ENCODE measurements at places on chromosomes 12 and 14.

GRCh38 chr12:68675101-68675842 is 11.5 kb upstream of the NUP107 start:
- no peak for DNase-seq

GRCh38 chr12:76375470-76375869 is 27.3 kb upstream of the BBS10 start:
- DNase-seq = no peak

- no peak for DNase-seq
Measured at GRCh38 chr14:30994681-30995620, 30.5 kb upstream of the AP4S1 start.

GRCh38 chr12:64082866-64083268 is 139.2 kb downstream of the KICS2 start:
- no peak for DNase-seq

DNA sequence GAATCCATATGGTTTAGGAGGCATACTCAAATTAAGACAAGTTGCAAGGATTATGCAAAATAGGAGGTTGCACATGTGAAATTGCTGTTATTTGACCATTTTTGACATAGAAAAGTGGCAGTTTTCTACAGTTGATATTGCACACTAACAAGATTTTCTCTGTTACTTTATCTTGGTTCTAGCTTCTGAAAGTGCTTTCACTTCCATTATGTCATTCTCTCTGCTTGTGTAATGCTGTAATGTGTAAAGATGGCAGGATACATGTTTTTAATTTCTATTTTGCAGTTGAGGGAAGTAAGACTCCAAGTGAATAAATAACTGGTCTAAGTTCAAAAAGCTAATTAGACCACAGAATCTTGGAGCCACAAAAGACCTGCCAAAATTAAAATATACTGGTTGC is 60.6 kb downstream of the MYRFL start:
- DNase-seq = no peak

DNA sequence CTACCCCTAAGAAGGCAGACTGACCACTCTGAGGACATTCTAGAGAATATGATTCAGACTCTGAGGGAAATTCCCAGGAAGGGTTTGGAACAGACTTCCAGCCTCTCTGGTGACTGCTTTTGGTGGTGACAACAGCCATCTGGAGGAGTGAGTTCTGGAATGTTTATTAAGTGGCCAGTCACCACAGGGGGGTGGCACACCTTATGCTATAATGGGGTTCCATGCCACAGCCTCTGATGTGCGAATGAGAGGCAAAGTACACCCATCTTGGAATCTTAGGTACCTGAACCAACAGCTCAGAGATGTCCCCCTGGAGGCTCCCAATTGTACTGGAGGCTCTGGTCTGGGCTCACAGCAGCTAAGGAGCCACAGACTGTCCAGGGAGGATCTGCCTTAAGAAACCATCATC is 9.5 kb upstream of the TINF2 start:
- no peak for DNase-seq

DNA sequence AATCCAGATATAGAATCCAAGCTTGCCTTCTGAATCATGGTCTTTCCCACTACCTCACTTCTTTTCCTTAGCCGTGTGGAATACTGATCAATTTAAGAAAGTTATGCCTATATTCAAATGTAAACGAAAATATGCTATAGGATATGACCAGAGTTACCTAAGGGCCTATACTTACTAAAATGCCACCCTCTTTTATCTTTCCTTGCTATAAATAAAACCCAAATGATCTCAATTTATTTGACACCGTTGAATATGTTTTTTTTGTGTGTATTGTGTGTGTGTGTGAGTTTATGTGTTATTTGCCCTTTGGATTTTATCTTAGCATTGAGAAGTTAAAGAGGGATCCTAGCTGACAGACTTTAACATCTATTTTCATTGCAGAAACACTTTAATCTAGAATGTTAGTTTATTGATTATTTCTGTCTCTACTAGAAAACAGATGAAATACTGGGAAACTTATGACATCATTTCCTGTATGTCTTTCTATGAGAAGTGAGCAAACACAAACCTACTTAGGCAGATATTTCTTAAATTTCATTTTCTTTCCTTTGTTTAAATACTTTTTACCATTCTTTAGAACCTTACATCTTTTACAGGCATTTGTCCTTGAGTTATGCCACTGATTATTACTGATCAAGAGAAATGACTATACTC is 2.0 kb upstream of the TAS2R9 start:
- DNase-seq = no peak

DNA sequence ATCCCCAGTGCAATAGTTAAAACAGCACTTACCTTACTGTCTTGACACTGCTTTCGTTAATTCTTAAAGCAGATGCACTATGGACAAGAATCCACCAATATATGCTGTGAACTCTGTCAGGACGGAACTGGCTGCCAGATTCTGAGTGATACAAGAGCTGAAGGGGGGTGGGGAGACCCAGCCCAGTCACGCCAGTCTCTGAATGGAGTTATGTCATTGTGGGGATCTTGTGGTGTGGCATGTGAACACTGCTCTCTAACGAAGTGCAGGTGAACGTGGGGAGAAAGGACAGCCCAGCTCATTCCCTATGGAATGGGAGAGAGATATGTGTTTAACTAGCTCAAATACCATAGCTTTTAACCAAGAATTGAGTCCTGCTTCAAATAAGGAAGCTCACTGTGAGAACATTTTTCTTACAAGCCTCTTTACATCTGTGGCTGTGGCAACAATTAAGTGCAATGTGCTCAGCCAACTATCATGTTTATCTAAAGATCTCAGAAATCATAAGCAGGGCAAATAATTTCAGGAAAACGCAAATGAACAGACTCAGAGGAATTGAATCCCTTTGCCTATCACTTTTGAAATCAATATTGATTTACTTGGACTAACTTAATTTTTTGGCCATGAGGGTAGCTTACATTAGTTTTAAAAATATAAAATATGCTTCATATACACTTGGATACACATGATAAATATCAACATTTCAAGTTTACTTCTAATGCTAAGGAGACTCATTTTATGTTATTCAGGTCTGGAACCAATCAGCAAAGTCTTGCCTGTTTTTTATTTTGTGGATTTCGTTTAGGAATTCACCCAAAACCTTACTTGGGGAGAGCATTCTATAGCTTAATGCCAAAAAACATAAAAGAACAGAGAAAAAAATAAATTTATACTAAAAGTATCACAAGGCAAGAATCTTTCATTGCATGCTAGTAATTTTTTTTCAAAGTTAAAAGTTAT is at the start of gene LUM:
Gene LUM, minus strand, starts transcription at position 129 of the 960 bp plus-strand sequence. CDS start 2,515 bp downstream, outside the sequence.
- DNase-seq = no peak

GRCh38 chr14:105269405-105269804 is 21.1 kb downstream of the BTBD6 start:
- DNase-seq = no peak

DNA sequence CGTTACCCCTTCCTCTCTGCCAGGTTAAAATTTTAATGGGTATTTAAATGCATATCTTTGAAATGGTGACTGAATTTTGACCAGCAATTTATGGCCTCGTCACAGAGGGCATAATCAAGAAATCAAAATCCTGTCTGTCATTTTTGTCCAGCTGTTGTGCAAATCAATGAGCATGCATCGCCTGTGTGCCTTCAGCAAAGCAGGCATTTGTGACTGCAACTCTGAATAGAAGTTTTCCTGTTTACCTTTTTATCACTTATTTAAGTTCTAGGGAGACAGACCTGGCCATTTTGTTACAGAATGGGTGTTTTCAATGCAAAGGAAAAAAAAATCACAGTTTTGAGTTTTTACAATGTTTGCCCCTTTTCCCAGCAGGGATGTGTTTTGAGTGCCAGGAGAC is 107.4 kb downstream of the PPM1A start:
- DNase-seq = no peak

DNA sequence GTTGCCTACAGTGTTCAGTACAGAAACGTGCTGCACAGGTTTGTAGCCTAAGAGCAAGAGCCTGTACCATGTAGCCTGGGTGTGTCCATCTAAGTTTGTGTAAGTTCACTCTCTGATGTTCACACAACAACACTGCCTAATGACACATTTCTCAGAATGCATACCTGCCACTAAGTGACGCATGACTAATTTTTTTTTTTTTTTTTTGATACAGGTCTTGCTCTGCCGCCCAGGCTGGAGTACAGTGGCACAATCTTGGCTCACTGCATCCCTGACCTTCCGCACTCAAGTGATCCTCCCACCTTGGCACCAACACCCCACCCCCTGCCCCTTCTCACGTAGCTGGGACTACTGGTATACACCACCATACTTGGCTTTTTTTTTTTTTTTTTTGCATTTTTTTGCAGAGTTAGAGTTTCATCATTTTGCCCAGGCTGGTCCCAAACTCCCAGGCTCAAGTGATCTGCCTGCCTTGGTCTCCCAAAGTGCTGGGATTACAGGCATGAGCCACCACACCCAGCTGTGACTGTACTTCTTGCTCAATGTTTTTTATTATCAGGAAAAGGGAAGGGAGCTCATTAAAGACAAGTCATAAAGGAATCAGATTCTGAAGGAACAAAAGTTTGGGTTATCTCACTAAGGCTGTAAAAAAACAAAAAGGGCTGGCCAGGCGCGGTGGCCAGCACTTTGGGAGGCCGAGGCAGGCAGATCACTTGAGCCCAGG is 10.0 kb upstream of the CDC42BPB start:
- DNase-seq = no peak

- DNase-seq = no peak
Measured at GRCh38 chr12:62621101-62621638, 154.5 kb downstream of the MON2 start.

DNA sequence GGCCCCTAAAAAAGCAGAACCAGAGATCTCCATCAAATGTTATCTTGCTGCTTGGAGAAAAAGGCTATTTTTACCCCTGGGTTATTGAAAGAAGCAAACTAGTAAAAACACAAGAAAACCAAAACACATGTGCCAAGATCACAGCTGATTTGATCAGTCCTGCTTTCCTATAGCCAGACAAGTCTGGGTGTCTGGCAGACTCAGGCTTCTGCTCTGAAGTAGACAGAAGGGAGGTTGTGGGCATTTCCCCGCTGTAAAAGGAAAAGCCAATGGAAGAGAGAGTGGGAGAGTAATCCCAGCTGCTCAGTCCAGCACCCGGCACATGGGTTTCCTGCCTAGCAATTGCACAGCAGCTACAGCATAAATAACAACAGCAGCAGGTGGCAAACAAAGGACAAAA is 177.9 kb downstream of the PHLDA1 start:
- no peak for DNase-seq

GRCh38 chr12:108374596-108375320 is 35.6 kb upstream of the CMKLR1 start:
- no peak for DNase-seq

DNA sequence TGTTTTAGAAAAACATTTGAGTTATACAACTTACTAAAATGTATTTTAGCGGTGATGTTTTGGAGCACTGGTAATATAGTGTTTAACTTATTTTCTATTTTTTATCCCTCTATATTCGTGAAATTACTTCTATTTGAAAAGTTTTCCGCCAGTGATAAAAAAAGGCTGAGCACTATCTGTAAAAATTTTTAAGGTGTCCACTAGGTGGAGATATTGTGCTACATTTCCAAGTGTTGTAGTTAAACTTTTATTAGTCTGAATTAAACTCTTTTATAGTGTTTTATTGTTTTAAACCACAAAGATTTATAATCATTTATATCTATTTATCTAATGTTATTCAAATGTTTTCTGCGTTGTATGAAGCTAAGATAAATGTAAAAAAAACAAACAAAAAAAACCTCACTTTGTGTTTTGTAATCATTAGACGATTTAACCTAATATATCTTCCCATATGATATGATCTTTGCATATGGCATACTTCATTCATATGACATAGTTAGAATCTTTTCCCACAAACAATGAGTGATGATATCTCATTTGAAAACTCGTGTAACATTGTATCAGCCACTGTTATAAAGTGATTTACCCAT is 11.8 kb downstream of the ALG10B start:
- peak; percentile 1 for DNase-seq

GRCh38 chr14:89866458-89866857 is 88.1 kb downstream of the EFCAB11 start:
- DNase-seq = no peak

- DNase-seq = no peak
Measured at GRCh38 chr12:4261655-4262054, 11.9 kb upstream of the CCND2 start.

GRCh38 chr12:68040450-68041075 is 51.3 kb downstream of the IFNG-AS1 start:
- DNase-seq = peak; percentile 33

GRCh38 chr14:23644195-23644918 is 8.2 kb downstream of the DHRS2 start:
- DNase-seq = no peak

DNA sequence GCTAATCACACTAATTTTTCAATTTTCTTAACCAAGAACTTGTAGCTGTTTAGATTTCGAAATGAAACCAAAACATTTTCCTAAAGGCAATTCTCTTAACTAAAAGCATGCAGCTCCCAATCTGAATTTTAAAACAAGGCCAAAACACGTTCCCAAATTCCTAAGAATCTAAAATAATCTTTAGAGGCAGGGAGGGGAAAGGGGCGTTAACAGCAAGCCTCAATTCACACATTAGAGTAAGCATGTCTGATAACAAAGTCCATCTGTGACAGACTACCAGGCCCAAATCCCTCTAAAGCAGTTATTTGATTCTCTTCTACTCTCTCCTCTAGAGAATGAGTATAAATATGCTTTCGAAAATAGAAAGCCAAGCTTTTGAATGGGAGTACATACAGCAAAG is 754 bp downstream of the ATG14 start:
- no peak for DNase-seq

- no peak for DNase-seq
Measured at GRCh38 chr12:5507944-5508343, 76.0 kb downstream of the NTF3 start.

GRCh38 chr14:36986407-36986806 is 186.0 kb downstream of the SLC25A21 start:
- no peak for DNase-seq

DNA sequence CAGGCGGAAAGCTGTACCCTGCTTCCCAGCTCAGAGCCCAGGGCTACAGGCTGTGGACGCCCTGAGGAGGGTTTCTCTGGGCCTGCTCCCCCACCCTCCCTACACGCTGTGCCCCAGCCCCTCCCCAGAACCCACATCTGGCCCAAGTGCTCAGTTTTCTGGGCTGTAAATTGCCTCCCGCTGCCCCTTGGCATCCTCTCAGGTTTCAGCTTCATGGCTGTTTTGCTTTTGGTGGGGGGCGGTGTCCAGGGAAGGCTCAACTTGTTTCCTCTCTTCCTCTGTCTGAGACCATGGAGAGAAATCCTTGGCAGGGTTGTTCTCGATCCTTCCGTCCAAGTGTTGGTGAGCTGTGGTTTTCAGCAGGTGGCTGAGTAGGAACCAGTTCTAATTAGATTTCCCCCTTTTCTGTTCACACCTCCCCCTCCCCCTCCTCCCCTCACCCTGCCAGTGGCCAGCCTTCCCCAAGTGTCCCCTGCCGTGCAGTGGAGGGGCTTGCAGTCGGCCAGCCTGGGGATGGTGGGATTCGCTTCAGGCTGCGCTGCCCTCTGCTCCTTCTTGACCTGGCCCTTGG is 61.8 kb downstream of the TSPAN9 start:
- DNase-seq = no peak
